GM03348 (cell line): ENCODE measurements at places on chromosomes 2 and 18.

- no peak for DNase-seq
These were observed 760.5 kb downstream of the SATB2 start for GRCh38 chr2:198697218-198697617.

DNA sequence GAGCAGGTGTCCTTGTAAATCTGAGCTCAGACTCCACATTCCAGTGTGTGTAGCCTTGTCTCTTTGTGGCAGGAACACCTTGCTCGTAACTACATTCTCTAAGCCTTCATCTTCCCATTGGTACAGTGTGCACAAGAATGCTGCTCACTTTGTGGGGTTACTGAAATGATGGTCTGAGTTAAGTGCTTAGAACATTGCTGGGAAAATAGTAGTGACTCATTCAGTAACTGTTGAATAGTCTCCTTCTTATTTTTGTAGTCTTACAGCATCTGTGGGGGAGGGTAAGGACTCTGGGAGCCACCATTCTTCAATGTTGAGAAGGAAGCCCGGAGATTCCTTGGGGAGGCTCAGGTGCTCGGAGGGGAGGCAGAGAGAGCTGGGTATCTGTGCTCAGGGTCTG lies 236.0 kb upstream of the HDAC4 start:
- no peak for DNase-seq

- DNase-seq: peak; percentile 85
These were observed 61.4 kb upstream of the RTN4 start for GRCh38 chr2:55111570-55112228.

DNA sequence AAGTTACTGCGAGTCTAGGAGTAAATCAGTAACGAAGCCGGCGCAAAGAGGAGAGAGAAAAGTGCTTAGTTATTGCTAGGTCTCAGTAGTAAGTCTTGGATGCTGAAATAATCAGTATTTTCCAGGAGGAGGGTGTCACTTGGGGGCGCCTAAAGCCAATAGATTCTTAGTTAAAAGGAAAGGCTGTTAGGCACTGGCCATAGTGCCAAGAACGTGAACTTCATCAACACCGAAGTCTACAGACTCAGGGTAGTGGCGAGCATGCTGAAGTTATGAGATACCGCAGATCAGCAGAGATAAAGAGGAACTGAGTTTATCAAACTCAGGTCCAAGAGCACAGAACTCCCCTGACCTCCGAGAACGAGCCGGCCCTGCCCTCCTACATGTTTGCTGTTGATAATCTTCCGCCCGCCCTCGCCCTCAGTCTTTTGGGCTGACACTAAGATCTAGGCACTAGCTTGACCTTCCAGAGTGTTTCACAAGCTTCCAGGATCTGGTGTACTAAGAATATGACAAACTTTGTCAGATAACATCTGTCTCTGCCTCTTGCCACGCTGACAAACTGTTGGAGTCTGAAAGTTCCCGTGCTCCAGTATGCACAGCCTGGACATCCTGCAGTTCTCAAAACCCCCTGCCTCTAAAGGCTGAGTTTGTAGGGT lies 49.2 kb downstream of the CYB5A start:
- no peak for DNase-seq

GRCh38 chr2:23387221-23387550 lies 2.2 kb downstream of the KLHL29 start:
- no peak for DNase-seq

DNA sequence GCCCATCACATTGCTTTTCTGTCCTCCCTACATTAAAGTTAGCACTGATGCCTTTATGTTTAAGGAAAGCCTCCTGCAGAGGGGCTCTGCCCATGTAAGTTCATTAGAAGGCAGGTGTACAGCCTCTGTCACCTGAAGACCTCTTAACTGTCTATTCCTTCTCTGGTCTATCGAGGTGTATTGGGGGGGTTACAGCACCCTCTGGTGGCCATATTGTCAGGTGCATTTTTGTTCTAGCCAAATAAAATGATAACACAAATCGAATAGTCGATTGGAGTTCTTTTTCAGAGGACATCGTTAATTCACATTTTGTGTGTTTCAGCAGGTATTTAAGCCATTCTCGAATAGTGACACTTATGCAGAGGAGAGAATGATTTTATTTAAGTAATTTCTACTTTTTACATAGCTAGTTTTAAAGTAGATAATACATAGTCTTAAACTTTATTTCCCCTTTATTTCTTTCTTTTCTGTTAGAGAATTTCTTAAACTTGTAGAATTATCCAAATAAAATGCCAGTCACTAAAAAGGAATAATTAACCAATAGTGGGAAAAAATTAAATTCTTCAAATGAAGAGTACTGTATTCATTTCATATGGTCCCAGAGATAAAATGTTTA lies 136.8 kb downstream of the NEDD4L start:
- DNase-seq: peak; percentile 76

GRCh38 chr2:88842656-88843460 lies 151.4 kb downstream of the RPIA start:
- DNase-seq: no peak

DNA sequence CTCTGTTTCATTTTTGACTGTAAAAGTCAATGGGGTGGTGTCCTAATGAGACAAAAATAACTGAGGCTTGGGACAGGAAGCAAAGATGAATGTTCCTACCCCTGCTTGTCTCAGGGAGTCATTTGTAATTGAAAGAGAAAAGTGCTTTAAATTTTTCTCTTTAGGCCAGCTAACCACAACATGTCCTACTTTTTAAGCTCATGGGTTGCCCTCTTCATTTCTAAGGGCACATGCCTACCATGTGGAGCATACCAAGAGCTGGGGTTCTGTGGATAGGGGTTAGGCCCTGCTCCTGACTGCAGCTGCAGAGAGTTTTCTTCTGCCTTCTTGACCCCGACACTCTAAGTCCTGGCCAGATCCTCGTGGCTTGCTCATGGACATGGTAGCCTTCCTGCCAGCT lies 96.8 kb upstream of the ARL4C start:
- DNase-seq: peak; percentile 39

GRCh38 chr2:197057959-197058358 lies 131.5 kb upstream of the PGAP1 start:
- no peak for DNase-seq
